ENCODE measurements at places on chromosomes 12 and 14.

DNA sequence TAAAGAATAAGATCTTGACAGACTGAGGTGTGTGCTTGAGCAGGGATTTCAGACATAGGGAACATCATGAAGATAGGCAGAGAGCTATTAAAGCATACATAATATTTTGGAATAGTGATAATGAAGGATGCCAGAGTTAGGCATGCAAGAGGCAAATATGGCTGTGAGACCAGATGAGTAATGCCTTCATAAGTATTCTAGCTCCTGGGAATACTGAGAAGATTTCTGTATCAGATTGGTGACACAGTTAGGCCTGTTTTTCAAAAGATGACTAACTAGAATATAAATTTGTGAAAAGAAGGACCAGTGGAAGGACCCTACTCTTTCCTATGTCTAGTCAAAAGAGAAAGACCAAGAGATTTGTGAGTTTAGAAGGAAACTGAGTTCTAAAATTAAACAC lies 108.8 kb downstream of the TXNDC16 start:
- DNase-seq: no peak

- no peak for DNase-seq
These were observed 29.7 kb upstream of the BICD1 start for GRCh38 chr12:32076941-32077340.

GRCh38 chr12:29794862-29795261 lies 11.1 kb upstream of the TMTC1 start:
- DNase-seq: no peak

DNA sequence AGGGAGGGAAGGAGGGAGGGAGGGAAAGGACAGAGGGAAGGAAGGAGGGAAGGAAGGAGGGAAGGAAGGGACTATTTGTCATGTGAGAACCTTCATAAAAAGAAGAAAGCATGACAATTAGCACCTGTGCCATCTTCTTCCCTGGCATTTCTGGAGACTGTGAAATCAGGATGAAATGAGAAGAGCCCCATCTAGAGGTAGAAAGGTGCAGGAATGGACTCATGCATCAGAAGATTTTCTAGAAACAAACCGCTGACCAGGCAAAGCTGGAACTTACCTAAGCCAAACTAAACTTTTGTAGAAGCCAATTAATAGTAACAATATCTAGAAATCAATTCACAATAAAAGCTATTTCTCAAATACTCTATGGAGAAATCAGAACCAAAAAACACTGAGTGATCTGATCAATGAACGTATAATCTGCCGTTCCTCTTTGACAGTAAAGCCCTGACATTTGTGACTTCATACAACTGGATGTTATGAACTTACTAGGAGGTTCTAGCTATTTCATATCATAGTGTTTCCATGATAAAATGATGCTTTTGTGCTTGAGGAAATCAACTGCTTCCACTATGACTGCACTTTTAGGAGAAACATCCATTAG lies 24.4 kb upstream of the CRACR2A start:
- DNase-seq: no peak

- DNase-seq: no peak
These were observed 26.1 kb downstream of the ALDH2 start for GRCh38 chr12:111792856-111793235.

GRCh38 chr12:25714198-25714984 lies 161.3 kb upstream of the LMNTD1 start:
- DNase-seq: no peak

GRCh38 chr14:100041271-100041670 lies 24.0 kb upstream of the EVL start:
- DNase-seq: no peak

GRCh38 chr14:76235628-76236027 lies 83.9 kb downstream of the GPATCH2L start:
- no peak for DNase-seq

- DNase-seq: no peak
These were observed 14.2 kb upstream of the PLEK2 start for GRCh38 chr14:67426161-67426560.

DNA sequence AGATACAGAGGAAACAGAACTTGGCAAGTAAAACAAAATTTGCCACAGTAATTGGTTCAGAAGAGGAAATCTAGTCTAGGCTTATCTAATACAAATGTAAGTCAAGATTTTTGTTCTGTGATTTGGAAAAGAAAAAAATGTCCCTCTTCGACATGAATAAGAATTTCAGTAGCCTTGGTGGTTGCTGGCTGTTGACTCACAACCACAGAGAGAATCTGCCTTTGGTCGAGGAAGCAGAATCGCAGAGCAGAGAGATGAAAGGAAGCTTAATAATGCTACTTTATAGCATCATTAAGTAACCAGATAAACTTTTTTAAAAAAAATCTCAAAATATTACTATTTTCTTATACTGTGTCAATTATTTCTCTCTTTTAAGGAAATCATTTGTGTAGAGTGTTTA lies 1096.6 kb downstream of the FLRT2 start:
- no peak for DNase-seq

DNA sequence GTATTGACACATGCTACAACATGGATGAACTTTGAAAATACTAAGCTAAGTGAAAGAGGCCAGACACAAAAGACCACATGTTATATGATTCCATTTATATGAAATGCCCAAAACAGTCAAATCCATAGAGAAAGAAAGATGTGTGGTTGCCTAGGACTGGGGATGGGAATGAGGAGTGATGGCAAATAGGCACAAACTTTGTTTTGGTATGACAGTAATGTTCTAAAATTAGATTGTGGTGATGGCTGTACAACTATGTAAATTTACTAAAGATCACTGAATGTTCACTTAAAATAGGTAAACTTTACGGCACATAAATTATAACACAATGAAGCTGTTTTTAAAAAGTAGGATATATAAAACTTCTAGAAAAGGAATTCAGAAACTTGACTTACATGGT lies 41.7 kb downstream of the PPP1R13B start:
- no peak for DNase-seq
